ENCODE measurements at places on chromosomes 5 and 9.

DNA sequence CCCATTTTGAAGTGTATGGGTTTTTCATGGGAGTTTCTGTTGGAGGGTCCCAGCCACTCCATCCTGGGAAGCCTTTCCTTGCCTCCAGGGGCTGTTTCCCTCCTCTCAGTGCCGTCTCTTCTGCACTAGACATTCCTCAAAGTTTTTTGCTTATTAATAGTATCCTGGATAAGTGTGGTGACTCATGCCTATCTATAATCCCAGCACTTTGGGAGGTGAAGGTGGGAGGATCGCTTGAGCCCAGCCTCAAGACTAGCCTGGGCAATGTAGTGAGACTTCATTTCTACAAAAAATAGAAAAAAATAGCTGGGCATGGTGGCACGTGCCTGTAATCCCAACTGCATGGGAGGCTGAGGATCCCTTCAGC, 43.1 kb downstream of the RALGPS1 start:
- no peak for DNase-seq

DNA sequence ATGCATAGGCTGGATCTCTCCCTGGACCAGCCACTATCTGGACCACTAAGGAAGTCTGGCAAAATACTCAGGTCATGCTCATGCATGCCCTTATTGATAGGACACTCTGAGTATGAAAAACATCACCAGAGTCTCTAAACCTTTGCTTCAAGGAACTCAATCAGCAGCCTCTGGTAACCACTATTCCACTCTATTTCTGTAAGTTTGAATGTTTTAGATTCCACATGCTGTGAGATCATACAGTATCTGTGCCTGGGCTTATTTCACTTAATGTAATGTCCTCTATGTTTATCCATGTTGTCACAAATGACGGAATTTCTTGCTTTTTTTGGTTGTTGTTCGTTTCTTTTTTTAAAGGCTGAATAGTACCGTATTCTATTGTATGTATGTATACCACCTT, 68.3 kb downstream of the TARS1 start:
- DNase-seq: no peak

DNA sequence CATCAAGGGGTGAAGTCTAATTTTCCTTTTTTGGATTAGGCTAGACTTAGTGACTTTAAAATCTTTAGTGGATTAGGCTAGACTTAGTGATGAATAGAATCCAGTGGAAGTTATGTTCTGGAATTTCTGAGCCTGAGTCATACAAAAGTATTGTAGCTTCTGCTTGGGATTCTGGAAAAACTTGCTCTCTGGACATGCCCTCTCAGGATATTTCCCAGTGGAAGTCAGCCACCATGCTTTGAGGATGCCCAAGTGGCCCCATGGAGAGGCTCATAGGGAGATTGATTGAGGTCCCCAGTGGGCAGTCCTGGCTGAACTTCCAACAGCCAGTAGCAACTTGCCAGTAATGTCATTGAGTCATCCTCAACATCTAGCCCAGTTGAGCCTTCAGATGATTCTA, 112.4 kb upstream of the PRLR start:
- no peak for DNase-seq

DNA sequence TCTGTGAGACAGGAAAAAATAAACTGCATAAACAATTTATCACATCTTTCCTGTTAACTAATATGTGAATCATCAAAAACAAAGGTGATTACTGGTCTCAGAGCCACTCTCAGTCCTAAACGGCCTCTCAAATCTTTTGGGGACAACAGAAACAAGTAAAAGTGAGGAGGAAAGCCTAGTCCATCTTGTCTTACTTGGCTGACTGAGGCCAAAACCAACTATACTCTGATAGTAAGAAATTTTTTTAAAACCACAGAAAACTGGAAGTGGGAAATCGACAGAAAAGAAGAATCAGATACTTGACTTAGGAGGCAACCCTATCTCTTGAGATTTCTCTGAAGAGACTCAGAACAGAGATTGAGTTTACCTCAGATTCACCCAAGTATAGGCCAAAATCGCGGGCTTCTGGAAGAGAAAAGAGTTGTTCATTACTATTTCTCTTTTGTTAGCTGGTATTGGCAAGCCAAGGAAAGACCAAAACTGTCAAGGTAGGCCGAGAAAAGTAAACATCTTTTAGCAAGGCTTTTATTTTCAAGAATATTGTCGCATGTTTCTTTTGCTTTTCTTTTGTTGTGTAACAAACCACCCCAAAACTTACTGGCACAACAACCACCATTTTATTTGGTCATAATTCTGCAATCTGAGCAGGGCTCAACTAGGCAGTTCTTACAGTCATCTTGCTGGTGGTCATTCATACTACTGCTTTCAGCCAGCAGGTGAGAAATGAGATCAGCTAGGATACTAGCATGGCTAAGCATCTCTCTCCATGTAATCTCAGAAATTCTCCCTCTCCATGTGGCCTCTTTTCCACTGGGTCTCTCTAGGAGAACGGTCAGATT, 46.1 kb downstream of the RFX3 start:
- DNase-seq: no peak
